ENCODE measurements at places on chromosomes 13 and 19.

DNA sequence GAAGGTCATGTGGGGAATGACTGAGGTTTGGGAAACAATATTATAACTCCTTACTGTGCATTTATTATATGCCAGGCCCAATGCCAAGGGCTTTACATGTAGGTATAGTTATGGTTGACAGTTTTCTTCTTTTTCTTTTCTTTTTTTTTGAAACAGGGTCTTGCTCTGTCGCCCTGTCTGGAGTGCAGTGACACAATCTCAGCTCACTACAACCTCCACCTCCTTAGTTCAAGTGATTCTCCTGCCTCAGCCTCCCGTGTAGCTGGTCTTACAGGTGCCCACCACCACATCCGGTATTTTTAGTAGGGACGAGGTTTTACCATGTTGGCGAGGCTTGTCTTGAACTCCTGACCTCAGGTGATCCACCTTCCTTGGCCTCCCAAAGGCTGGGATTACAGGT lies 13.8 kb downstream of the RTN2 start:
- DNase-seq, result no peak

DNA sequence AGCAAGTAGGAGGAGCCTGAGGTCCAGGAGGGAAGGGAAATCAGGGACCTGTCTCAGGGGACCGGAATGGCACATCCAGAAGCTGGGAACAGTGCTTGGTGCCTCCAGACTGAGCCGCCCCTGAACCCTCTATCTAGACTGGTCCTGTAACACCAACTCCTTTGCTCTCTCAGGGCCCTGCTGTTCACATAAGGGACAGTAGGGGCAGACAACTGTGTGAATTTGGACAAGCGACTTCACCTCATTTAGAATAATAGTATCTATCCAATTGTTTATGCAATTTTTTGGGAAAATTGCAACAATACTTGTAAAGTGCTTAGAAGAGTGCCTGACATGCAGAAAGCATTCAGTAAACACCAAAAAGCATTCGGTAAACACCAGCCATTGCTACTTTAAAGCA lies 14.0 kb downstream of the SYMPK start:
- no peak for DNase-seq

DNA sequence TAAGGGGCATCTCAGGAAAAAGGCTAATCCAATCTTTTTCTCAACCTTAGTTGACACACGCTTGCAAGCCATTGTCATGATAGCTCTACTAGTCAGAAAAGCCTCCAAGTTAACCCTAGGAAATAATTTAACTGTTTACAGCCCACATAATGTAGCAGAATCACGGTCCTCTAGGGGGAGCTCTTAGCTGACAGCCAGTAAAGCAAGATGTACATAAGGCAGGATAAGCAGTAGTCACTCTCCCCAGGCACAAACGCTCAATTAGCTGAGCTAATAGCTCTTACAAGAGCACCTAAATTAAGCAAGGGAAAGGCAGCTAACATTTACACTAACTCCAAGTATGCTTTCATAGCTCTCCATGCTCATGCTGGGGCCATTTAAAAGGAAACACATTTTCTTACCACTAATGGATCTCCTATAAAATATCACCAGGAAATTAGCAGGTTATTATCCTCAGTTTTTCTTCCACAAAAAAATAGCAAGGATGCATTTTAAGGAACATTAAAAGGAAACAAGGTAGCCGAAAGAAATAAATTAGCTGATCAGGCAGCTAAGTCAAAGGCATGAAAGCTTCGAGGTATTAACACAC lies 33.7 kb upstream of the ZSCAN5A start:
- no peak for DNase-seq

GRCh38 chr19:9819596-9819909 lies 674 bp upstream of the FBXL12 start:
- DNase-seq, result no peak

DNA sequence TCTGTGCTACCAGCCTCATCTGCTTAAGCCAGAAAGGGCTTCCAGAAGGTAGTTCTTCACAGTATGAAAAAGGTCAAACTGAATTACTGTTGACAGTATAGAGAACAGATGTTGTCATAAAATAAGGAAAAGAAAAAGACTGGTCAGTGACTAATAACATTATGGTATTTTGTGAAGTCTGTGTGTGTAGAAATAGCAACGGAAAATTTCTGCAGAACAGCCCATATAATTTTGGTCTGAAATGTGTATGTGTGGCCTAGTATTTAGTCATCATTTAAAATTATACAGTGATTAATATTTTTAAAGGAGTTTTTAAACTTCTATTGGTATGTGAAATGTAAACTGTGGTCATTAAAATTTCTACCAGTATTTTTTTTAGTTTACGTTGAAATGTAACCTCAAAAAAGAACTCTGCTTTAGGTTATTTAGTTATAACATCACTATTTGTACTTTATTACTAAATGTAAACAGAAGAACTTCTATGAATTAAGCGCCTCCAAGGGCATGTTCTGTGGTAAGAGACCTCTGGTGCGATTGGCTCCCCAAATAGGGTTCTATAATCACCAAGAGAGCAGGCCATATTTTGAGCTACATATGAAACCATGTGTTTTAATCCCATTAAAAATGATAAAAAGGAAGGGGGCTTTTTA lies 3.3 kb upstream of the GPR183 start:
- DNase-seq, result peak; percentile 70

DNA sequence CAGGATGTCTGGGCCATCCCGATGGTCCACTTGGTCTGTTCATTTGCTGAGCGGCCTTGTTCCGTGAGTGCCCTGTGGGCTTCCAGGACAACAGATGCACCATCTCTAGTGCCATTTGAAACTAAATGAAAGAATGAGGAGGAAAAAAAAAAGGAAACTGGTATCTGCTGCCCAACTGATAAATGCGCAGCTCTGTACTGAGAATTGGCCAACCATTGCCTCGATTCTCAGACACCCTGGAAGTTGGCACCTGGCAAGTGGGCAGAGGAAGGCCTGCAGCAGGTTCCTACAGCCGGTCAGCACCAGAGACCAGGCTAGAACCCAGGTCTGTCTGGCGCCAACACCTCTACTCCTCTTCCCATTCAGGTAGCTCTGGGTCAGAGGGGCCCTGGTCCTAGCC lies 18.9 kb downstream of the SLC7A1 start:
- no peak for DNase-seq

GRCh38 chr13:21338156-21338555 lies 120.9 kb downstream of the ZDHHC20 start:
- no peak for DNase-seq

GRCh38 chr19:50269653-50270052 lies 59.5 kb downstream of the KCNC3 start:
- no peak for DNase-seq

DNA sequence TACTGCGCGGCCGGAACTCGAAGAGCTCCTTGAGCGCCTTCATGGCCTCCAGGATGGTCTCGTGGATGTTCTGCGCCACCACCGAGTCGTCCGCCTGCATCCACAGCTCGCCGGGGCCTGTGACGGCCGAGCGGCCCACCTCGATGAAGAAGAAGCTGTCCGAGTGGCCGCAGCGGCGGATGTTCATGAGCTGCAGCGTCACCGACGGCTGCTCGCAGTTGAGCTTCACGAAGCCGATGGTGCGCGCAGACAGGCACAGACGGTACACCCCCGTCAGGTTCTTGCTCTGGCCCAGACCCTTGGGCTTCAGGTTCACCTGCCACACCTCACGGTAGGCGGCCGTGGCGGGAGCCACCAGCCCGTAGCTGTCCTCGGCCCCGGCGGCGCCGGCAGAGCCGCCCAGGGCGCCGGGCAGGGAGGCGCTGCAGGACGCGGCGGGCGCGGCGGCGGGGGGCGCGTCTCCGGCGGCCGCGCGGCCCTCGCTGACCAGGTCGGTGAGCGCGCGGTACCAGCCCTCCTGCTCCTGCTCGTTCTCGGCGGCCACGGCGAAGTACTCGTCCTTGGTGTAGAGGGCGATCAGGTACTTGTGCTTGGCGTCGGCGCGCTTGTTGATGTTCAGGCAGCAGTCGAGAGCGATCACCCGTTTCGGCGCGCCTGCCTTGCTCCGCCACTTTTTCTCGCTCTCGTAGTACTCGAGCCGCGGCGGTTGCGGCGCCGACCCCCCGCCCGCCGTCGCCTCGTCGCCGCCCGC lies 1.1 kb downstream of the IRS2 start:
- no peak for DNase-seq

DNA sequence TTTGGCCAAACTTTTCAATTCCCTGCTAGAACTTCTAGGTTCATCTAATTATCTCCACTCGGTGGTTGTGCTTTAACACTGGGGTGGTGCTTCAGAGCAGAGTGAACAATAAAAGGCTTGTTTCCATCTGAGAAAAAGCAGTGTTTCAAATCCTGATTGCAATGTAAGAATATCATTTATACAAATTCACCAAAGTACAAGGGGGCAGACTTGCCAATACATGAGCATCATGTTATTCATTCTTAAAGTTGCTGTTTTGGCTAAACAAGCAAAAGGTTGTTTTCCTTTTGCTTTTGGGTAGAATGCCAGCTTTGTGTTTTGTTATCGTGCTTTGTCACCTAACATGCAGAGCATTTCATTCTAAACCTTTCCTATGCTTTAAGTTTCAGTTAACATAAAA lies 78.5 kb upstream of the UBAC2 start:
- DNase-seq, result no peak

GRCh38 chr13:112965573-112966115 lies 3.4 kb upstream of the MCF2L start:
- DNase-seq, result no peak

- DNase-seq, result peak; percentile 28
Observed at GRCh38 chr13:51148952-51149573, 38.0 kb upstream of the C13orf42 start.

DNA sequence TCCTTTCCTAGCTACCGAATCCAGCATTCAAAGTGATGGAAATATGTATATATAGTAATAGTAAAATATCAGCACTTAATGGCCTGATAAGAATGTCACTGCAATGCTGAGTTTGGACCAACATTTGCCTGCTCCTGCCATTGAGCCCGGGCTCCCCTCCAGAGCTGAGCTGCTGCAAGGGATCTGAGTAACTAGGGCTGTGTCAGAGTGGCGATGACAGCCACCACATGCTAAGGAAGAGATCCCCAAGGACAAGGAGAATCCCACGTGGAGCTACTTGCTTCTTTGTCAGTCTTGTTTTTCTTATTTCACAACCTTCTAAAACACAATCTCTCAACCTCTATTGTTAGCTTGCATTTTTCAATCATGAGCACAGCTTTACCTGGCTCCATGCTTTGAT lies 19.5 kb upstream of the ALOX5AP start:
- no peak for DNase-seq

- DNase-seq, result no peak
Observed at GRCh38 chr13:20331949-20332348, 99.8 kb upstream of the GJB6 start.

DNA sequence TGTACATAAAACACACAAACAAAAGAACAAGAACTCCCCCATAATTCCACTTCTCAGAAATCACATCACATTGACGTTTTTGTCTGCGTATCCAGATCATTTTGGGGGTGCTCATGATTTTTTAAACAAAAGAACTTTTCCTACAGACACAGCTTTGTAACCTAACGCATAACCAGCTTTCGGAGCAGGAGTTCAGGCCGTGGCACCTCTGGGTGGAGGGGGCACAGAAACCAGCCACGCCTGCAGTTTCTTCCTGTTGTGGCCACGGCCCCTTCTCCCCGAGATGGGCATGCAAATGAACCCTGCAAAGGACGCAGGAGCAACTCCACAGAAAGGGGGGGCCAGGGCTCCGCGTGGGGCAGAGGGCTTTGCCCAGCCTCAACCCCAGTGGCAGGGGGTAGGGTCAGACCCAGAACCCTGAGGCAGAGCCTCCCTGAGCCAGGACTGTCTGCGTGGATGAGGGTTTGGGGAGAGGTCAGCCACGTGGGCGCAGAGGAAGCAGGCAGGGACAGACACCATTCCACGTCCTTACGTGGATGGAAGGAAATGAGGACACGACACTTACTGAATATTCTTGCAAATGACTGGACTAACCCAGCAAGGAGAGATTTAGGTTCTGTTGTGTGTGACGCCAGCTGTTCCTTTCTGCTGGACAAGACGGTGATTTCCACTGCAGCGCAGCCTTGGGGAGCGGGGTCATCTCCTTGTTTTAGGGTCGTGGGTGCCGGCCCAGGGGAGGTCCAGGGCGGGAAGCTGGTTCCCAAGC lies 64.4 kb downstream of the RASA3 start:
- no peak for DNase-seq

DNA sequence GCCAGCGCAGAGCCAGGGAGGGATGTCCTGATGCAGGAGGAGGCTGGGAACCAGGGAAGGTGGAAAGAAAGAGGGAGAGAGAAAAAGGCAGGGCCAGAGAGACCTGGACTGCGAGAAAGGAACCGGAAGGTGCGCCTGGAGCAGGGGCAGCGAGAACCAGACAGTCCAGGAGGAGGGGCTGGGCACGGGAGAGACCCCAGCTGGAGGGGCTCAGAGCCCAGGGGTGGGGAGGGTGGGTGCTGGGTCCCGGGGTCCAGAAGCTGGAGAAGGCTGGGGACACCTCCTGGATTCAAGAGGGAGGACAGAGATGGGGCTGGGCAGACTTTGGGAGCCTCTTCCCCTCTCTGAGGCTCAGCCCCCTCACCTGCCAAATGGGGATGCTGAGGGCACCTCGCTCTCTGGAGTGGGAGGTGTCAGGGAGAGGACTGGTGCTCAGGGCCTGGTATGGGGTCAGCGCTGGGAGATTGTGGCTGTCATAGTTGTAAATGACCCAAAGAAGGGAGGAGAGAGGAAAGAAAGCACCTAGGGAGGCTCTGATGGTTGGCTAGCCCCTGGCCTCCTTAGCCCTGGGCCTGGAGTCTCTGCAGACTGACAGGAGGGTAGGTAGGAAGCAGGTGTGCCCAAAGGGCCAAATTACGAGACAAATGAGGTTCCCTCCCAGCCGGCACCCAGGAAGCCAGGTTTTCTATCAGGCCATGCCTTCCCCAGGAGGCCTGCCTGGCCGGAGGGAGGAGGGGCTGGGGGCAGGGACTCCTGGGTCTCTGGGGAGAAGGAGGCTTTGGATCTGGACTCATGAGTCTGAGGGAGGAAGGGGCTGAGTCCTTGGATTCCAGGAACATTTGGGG lies 1.3 kb upstream of the SPACA6 start:
- DNase-seq, result no peak

- no peak for DNase-seq
Observed at GRCh38 chr19:3096902-3097326, 2.8 kb downstream of the GNA11 start.

GRCh38 chr13:23059173-23059572 lies 121.6 kb upstream of the SGCG start:
- no peak for DNase-seq

DNA sequence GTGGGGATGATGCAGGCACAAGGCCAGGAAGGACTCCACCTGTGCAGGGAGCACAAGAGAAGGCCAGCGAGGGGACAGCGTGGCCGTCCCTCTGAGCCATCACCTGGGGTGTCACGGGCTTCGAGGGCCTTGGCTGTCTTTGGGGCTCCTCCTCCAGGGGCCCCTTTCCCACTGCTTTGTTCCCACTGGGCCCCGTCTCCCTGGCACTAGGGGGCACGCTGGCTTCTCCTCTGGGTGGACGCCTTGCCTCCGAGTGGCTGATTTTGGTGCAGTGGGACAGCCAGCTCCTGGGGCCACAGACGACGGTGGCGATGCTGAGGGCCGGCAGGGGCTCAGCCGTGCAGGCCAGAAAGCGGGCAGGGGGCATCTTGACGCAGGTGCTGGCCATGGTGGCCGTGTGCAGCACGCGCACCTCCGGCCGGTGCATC lies 43.2 kb upstream of the GRTP1 start:
- DNase-seq, result no peak

- DNase-seq, result no peak
Observed at GRCh38 chr13:90502153-90502552, 845.3 kb upstream of the MIR17HG start.

GRCh38 chr13:100511466-100511865 lies 77.1 kb downstream of the GGACT start:
- DNase-seq, result no peak

Measured in AG04449 (cell line).